ENCODE measurements at places on chromosomes 5 and 9. TPM values are rescaled to one million over a fixed set of nuclear protein-coding genes. Genes with fewer than 3 reads are reported as not detected.

DNA sequence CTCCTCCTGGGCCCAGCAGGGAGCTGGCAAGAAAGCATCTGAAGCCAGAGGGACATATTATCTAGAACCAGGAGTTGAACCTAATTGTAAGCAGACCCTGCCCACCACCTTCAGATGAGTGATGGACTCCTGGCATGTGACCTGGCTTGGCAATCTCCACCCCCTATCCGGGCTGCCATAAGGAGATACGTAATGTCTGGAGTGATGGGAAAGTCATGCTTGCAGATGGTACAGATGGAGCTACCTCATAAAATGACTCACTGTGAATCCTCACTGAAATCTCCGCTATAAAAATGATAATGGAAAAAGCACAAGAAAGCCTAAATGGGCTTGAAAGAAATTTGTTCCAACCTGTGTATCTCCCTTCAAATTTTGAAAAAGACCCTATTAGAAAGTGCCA, 157.5 kb downstream of the DMRT2 start:
- H3K36me3 ChIP-seq: no peaks in the 10 kb centered on the region
- no peak overlapping the region for H3K4me3 ChIP-seq
- no peak for DNase-seq
- no peaks in the 10 kb centered on the region for H3K4me1 ChIP-seq
- H3K27me3 ChIP-seq: no peaks in the 10 kb centered on the region

GRCh38 chr5:82274343-82275211, 3.6 kb downstream of the RPS23 start:
- H3K4me1 ChIP-seq: peaks cover 31% of the 10 kb centered on the region
- H3K27me3 ChIP-seq: no peaks in the 10 kb centered on the region
- no peak for DNase-seq
- no peak overlapping the region for H3K4me3 ChIP-seq
- H3K36me3 ChIP-seq: peaks cover 51% of the 10 kb centered on the region

DNA sequence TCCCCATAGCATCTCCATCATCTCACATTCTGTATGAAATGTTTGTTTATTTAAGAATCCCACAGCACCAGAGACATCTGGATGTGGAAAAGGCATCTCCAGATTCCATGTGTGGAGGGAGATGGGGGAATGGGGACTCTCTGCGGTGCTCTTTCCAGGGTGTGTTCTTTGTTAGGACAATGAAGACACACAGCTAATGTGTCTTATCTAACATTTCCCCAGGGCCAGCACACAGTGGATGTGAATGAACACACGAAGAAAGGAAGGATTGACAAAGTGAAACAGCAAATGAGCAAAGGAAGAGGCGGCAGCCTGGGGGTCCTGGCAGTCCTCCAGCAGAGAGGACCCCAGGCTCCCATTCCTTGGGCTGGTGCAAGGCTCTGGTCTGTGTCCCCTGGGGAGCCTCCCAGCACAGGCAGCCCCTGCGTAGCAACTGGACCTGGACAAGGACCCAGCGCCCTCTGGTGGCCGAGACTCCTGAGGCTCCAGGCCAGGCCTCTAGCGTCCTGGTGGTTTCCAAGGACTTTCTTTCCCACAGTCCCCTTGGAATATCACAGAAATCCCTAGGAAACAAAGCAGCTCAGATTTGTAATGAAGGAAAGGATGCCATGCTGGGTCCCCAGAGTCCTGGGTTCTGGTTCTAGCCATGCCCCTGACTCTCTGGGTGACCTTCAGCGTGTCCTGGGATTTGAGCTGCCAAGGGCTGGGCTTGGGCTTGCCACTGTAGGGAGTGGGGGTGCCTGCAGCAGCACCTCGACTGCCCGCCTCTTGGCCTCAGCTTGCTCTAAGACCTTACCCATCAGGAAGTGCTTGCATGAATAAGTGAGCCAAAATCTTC, 3.5 kb upstream of the PDLIM7 start:
- no peak overlapping the region for H3K4me3 ChIP-seq
- H3K27ac ChIP-seq: no peak overlapping the region
- H3K4me1 ChIP-seq: peaks cover 22% of the 10 kb centered on the region
- peak; percentile 67 for DNase-seq
- peaks cover 16% of the 10 kb centered on the region for H3K27me3 ChIP-seq

GRCh38 chr5:178801021-178801420, 58.7 kb upstream of the ZNF354B start:
- no peaks in the 10 kb centered on the region for H3K36me3 ChIP-seq
- H3K27ac ChIP-seq: no peak overlapping the region
- no peaks in the 10 kb centered on the region for H3K27me3 ChIP-seq

DNA sequence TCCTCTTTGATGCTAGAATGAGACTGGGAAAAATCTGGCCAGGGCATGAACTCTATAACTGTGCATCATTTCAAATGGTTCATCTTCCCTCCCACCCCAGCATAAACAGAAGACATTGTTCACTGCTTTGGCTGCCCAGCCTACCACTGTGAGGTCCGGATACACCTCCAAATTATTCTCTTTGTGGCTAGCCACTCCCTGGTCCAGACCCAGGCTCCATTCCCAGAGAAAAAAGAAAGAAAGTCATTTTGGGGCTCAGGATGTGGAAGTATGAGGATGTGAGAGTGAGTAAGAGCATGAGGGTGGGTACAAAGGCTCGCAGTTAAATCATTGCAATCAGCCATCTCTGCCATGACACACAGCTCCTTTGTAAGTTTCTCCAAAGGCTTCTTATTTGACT, 559.2 kb downstream of the PSAT1 start:
- H3K27ac ChIP-seq: no peak overlapping the region
- DNase-seq: no peak
- no peaks in the 10 kb centered on the region for H3K4me1 ChIP-seq
- no peaks in the 10 kb centered on the region for H3K27me3 ChIP-seq

DNA sequence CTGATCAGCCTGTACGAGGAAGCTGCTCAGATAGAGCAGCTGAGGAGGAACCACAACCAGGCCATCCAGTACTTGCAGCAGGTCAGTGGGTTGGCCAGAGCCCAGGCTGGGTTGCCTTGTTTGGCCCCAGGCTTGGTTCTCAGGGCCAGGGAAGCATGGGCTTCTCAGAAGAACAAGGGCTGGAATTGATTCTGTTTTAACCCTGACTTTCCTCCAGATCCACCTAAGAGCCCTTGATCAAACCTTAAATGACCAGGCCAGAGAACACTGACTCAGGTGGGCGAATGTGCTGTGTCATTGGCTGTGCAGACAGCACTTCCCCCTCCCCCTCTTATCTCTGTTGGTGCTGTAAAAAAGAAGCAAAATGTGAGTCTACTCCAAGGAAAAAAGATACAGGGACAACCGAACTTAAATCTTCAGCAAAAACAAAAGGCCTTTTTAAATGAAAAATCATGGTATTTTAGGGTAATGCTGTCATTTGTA, 28.1 kb downstream of the TTC23L start:
- no peaks in the 10 kb centered on the region for H3K36me3 ChIP-seq
- no peaks in the 10 kb centered on the region for H3K4me1 ChIP-seq

FOXD4L4 gene
- total RNA-seq: 0.10 TPM

GRCh38 chr5:11611011-11611410, 293.2 kb downstream of the CTNND2 start:
- H3K4me3 ChIP-seq: no peak overlapping the region
- no peaks in the 10 kb centered on the region for H3K4me1 ChIP-seq
- no peaks in the 10 kb centered on the region for H3K36me3 ChIP-seq
- H3K27me3 ChIP-seq: no peaks in the 10 kb centered on the region
- no peak overlapping the region for H3K27ac ChIP-seq

- H3K27ac ChIP-seq: no peak overlapping the region
- peaks cover 24% of the 10 kb centered on the region for H3K4me1 ChIP-seq
- DNase-seq: no peak
- no peaks in the 10 kb centered on the region for H3K36me3 ChIP-seq
Measured at GRCh38 chr5:180006141-180006540, 65.4 kb downstream of the RNF130 start.

DNA sequence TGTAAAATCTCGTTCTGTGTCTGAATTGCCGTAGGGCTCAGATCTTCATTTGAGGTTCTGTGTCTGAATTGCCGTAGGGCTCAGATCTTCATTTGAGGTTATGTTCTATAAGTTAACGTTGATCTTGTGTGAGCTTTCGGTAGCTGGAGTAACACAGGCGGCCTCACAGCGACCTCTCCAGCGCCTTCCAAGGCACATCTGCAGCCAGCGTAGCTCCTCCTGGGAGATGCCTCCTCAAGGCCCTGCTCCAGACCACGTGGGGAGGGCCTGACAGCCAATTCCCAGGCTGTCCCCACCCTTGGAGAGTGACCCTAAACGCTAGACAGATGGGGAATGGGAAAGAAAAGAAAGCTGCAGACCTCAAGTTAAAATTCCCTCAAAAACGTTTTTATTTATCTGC, 8.7 kb upstream of the AHRR start:
- H3K4me3 ChIP-seq: no peak overlapping the region
- no peak overlapping the region for H3K27ac ChIP-seq
- H3K27me3 ChIP-seq: no peaks in the 10 kb centered on the region
- no peaks in the 10 kb centered on the region for H3K4me1 ChIP-seq
- H3K36me3 ChIP-seq: peaks cover 10% of the 10 kb centered on the region

S100Z gene
- total RNA-seq: 1.5 TPM

- no peak overlapping the region for H3K27ac ChIP-seq
- H3K36me3 ChIP-seq: no peaks in the 10 kb centered on the region
- no peaks in the 10 kb centered on the region for H3K4me1 ChIP-seq
- no peak for DNase-seq
- H3K4me3 ChIP-seq: no peak overlapping the region
- H3K27me3 ChIP-seq: peaks cover 12% of the 10 kb centered on the region
Measured at GRCh38 chr5:168908207-168908606, 329.0 kb upstream of the PANK3 start.

TMEM171 gene
- not detected for total RNA-seq

GRCh38 chr5:96926276-96926675, 9.6 kb upstream of the LNPEP start:
- peaks cover 47% of the 10 kb centered on the region for H3K4me1 ChIP-seq
- H3K27ac ChIP-seq: no peak overlapping the region
- H3K36me3 ChIP-seq: peaks cover 27% of the 10 kb centered on the region
- no peak for DNase-seq
- no peaks in the 10 kb centered on the region for H3K27me3 ChIP-seq

- no peak for DNase-seq
- H3K4me1 ChIP-seq: no peaks in the 10 kb centered on the region
- no peaks in the 10 kb centered on the region for H3K27me3 ChIP-seq
- H3K27ac ChIP-seq: no peak overlapping the region
Measured at GRCh38 chr9:81028504-81028903, 660.8 kb downstream of the TLE1 start.
